ENCODE measurements at places on chromosomes 1 and 21.

DNA sequence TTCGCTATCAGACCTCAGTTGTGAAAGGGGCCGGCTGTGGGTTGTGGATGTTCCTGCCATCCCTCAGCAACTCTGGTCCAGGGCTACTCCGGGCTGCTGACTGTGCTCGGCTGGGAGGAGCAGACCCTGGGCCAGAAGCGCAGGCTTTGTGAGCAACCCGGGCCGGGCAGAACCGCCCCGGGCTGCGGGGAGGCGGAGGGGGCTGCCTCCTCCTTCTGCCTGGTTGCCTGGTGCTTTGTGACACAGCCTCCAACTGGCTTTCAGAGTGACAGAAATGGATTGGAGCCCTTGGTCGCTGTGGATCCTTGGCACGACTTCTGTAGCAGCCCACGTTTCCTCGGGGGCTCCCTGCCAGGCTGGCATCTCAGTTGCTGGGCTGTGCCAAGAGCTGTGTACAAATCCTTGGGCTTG, 10.0 kb downstream of the DRAXIN start:
- DNase-seq, result no peak

- DNase-seq, result peak; percentile 94
Measured at GRCh38 chr1:32724678-32725614, 22.4 kb upstream of the SYNC start.

DNA sequence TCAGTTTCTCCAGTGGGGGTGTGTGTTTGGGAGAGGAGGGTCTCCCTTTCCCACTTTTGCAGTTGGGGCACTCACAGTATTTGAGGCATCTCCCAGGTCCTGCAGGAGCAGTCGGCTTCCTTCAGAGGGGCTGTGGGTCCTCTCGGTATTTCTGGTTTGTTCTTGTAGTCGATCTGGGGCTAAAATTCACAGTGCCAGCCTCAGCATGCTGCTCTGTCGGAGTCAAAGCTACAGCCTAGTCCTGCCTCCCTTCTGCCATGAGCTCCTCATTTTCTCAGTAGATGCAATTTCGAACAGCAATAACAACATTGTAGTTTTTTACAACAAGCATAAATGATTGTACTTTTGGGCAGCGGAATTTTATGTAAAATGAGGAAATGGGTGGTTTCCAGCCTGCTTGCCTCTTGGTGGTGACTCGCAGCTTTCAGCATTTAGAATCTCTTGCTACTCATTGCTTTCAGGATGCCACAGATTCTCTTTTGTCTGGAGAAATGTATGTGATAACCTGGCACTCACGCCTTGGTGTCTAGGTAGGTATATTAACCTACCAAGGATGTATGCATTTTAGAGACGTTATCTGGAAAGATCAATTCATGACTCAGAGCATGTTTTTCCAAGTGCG, 82.4 kb upstream of the C21orf91 start:
- no peak for DNase-seq

DNA sequence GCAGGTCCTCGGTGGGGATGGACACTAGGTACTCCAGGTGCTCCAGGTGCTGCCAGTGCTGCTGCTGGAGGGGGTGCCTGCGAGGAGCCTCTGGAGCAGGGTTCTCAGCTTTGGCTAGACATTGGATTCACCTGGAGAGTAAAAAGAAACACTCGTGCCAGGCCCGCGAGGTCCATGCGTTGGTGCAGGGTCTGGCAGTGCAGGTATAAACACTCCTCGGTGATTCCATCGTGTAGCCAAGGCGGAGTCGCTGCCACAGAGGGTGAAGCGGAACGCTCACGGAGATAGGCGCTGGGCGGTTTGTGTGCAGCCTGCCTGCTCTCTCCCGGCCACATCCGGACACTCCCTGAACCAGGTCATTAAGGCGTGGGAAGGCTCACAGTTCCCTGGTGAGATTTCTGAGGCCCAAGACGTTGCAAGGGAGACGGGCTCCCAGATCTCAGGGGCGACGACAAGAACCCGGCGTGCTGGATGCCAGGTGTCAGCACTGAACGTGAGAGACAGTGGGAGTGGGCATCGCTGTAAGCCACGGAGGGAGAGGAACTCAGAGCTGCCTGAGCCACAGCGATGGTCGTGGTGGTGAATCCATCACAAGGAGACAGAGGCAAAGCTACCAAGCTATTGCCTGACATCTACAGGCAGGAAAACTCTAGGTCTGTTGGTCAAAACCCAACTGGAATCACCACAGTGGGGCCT, 17.2 kb upstream of the SUMO3 start:
- no peak for DNase-seq

DNA sequence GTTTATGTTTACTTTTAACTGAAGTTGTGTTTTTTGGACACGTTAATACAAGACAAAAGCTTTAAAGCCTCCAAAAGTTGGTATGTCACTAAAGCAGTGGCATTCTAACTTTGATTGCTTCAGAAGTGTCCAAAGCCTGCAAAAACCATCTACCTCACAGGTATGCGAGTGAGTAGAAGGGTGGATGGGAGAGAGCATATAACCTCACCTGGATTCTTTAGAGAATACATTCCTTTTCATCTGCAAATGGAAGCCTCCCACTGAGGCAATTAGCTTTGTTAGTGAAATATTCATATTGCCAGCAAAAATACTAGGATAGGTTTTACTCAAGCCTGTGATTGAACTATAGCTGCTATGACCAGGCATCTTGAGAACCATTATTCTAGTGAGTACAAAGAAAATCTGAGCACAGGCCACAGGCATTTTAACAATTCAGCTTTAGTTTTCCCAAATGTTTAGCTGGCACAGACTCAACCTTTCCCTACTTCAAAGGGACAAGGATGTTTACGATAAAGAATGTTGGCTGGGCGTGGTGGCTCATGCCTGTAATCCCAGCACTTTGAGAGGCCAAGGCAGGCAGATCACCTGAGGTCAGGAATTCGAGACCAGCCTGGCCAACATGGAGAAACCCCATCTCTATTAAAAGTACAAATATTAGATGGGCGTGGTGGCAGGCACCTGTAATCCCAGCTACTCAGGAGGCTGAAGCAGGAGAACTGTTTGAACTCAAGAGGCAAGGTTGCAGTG, 39.7 kb downstream of the MAP3K21 start:
- DNase-seq, result no peak

DNA sequence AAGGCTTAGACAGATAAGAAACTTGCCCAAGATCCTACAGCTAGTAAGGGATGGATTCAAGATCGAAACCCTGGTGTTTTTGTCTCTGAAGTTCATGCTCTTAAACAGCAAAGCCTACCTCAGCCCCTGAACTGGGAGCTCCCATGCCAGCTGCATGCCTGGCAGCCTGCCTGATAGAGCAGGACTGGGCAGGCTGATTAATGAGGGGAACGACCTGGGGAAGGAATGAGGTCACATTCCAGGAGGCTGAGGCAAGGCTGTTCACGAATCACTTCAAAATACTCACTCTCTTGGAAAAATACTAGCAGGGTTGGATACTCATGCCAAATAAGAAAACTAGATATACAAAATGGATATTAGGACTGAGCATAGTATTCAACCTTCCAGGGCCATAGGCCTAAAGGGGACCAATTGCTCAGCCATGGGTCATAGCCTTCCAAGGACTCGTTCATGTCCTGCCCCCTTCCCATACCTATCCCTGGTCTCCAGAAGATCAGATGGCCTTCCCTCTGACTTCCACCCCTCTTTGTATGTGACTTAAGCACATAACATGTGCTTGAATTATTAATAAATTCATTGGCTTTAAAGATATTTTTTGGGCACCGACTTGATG, 15.6 kb upstream of the TACSTD2 start:
- DNase-seq, result peak; percentile 90

DNA sequence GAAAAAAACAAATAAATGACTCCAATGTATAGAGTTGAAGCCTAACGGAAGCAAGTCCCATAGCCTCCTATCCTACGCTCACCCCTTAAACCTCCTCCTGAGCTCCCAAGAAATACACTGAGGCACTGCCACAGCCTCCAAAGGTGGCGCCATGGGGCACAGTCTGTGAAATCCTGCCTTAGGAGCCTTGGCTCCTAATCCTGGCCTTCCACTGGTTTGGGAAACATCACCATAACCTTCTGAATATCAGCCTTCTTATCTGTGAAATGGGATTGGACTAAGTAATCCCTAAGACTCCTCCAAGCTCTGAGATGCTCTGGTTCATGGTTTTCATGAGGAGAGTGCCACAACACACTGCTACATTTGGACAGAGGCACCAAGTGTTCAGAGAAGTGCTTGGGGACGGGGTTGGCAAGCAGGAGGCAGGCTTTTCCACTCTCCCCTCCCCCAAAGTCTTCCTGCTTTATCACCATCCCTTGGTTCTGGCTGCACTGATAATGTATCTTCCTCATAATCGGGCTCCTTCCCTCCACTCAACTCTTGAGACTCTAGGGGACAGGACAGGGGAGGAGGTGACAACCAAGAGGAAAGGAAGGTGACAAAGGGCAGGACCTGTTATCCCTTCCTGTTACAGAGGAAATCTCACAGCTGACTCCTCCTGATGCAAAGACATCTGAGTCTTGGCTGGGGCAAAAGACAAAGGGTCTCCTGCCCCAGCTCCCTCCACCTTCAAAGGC, 2.7 kb downstream of the SLAMF7 start:
- DNase-seq, result no peak
